Hepatic stellate cell (primary cell): ENCODE measurements at places on chromosomes 1 and 21.

- no peak for DNase-seq
Observed at GRCh38 chr1:181989261-181989920, 72.1 kb downstream of the ZNF648 start.

DNA sequence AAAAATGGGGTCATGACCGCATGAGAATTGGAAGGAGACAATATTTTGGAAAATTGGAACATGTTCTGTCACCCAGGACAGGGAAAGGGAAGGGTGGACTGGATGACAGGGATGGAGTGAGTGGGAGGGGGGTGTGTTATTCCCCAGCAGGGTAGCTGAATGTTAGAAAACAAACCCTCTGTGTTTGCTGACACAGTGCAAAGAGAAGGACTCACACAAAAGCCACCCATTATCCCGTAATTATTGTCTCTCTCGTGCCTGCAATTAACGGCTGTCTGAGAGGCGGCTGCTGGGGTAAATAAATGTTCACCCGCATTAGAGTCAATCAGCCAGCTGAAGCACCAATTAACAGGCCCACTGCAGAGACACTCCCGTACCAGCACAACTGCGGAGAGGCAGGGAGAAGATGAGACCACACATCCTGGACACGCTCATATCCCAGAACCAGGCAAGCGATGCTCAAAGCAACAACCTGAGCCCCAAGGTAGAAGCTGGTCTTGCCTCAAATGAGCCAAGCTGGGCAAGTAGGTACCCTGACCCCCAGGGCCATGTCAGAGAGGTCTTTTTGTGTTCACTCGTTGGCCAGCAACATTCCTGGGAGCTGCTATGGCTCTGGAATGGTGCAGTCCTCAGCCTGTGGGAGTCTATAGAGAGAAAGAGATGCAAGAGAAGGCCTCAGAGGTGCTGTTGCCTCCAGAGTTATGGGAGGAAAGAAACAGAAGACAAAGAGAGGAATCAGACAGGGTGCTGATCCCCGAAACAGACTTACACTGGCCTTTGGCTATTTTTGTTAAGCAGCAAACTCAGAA, 19.4 kb downstream of the PLEKHA6 start:
- no peak for DNase-seq

DNA sequence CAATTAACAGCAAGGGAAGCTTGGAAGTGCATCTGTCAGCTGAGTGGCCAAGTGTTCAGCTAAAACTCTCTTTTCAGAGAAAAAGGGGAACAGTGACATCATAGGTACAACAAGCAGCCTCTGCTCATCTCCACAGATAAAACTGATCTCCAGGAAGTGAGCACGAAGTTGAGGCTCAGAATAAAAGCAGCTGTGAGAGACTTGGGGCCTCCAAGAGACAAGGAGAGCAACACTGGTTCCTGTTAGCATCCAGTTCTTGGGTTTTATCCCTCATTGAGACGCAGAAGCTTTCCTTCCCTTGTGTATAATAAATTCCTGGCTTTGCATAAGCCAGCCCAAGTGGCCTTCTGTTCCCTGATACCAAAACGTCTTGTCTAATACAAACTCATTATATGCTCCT, 20.0 kb upstream of the CNN3 start:
- DNase-seq, result no peak

- peak; percentile 16 for DNase-seq
Observed at GRCh38 chr1:35656148-35656862, 15.0 kb upstream of the PSMB2 start.

- no peak for DNase-seq
Observed at GRCh38 chr1:52259886-52260285, 106.1 kb downstream of the CC2D1B start.

DNA sequence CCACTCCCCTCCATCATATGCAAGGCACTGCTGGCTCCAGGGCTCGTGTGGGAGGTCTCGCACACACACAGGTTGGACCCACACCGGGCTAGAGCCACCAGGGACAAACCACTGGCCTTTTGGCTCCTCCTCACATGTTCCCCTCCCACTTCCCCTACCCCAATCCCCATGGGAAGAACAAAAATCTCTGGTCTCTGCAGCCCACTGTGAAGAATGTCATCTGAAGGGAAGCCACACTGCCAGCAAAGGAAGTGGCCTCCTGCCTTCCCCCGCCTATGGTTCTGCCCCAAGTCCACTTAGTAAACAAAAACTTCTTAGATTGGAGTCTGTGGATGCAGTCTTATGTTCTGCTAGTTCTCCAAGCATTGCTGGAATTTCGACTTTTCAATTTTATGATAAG, 24.2 kb downstream of the OLFML3 start:
- no peak for DNase-seq

- DNase-seq, result no peak
Observed at GRCh38 chr1:34744851-34745250, 10.0 kb upstream of the GJB5 start.

GRCh38 chr1:161199506-161200139, 769 bp upstream of the ADAMTS4 start:
- no peak for DNase-seq

DNA sequence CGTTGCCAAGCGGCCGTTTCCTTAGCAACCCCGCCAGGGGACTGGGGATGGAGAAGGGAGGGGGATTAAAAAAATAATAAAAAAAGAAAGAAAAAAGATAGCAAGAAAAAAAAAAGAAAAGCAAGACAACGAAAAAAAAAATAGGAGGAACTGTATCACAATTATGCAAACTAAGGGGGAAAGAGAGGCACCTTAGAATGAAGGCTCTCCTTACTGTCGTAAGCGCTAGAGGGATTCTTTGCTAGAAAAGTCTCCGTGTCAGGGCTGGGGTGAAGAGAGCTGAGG, 625 bp upstream of the NEGR1 start:
- DNase-seq, result no peak

- DNase-seq, result no peak
Observed at GRCh38 chr1:85936470-85936869, 220.1 kb downstream of the COL24A1 start.

DNA sequence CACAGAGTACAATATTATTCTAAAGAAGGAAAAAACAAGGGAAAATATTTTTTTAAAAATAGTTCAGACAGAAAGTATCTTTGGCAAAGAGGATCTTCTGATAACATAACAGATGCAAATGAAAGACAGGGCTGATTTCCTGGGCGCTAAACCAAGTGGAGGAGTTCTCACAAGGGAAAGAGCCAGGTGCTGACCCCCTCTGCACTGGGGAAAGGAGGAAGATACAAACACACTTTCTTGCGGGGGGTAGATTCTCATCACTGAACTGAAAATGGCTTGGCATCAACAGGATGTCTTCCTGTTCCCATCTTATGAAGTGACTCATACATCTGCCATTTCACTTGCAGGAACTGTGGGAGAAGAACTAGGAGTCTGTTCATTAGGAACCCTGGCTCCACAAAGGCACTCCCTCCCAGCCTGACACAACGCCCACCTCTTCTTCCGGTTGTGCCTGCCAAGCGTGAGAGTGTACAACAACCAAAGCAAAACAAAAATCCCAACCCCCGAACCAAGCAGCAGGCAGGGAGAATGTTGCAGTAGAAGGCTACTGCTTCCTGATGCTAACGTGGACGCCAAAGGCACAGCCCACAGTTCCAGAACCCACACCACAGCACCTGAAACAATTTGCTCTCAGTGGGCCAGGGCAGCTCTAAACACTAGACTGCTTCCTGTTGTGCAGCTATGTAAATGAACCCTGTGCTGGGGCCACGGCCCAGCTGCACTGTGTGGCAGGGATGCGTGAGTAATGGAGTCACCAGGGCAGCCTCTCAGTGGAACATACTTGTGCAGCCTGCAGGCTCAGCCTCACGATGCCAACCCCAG, 51.0 kb downstream of the GADD45A start:
- DNase-seq, result peak; percentile 63

- peak; percentile 11 for DNase-seq
Observed at GRCh38 chr1:88327391-88328267, 356.4 kb upstream of the PKN2 start.

GRCh38 chr1:212506666-212507065, 73.9 kb downstream of the NENF start:
- no peak for DNase-seq

DNA sequence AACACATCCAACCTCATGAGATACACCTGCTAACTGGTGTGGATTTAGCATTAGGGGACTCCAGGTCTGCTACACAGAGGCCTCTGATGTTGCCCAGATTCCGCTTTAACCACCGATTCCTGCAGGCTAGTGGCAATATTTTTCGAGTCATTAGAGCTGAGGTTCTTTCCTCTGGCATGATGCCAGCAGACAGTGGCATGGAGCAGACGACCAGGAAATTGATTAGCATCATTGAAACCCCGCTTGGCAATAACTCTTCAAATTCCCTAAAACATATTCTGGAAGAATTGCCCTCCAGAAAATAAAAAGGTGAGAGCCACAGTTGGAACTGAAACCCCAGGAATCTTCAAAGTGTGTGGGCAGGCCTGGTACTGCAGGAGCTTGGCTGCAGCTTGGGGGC, 28.4 kb upstream of the ETV3 start:
- DNase-seq, result no peak

- DNase-seq, result no peak
Observed at GRCh38 chr1:171792656-171793369, 11.4 kb downstream of the METTL13 start.

DNA sequence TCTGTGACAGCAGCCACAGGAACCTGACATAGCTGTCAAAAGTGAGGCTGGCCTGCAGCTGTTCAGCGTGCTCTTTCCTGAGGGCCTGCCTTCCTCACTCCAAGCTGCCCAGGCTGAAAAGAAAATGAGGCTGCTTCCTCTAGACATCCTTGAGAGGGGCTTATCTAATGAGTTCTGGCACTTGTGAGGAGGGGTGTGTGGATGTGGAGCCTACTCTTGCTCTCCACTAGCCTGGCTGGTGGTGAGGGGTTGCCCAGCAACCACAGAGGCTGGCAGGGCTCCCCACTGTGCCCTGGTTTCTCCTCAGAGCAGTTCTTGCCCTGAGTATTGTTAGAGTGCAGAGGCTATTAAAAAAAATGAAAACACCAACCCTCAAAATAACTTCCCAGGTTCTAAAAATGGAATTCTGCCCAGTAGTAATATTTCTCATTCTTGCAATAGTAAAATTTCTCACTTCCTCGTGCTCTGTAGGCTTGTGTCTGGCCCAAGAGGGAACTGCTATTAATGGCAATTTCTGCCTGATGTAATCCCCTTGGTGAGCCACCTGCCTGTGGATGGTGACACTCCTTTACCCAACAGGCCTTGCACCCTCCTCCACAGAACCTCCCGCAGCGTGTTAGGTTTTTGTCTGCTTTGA, 52.6 kb upstream of the EPS8L3 start:
- no peak for DNase-seq

GRCh38 chr1:198597690-198598430, 41.0 kb upstream of the PTPRC start:
- no peak for DNase-seq

DNA sequence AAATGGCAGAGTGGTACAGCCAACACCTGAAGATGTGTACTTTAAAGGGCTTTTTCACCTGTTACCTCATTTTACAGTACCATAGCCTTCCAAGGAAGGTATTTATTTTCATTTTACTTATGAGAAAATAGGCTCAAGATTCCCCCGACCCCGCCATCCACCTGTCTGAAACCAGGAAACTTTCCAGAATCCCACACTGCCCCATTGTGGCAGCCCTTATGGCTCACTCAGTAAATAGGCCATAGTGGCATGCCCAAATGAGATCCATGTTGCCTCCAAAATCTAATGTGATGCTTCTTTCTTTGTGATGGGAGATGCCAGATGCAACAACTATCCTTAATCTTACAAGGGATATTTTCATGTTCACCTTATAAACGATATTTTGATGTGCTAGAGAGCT, 97.8 kb downstream of the EBNA1BP2 start:
- DNase-seq, result no peak

GRCh38 chr1:90340606-90341005, 345.7 kb downstream of the ZNF326 start:
- DNase-seq, result no peak
